Activated naive CD8-positive, alpha-beta T cell treated with anti-CD3 and anti-CD28 coated beads, Interleukin-2, amount 10 ng/mL, durations not matched to agents 7 days and 5 days (primary cell): ENCODE measurements at places on chromosomes 13 and 19. TPM values are rescaled to one million over a fixed set of nuclear protein-coding genes. Genes with fewer than 3 reads are reported as not detected.

DNA sequence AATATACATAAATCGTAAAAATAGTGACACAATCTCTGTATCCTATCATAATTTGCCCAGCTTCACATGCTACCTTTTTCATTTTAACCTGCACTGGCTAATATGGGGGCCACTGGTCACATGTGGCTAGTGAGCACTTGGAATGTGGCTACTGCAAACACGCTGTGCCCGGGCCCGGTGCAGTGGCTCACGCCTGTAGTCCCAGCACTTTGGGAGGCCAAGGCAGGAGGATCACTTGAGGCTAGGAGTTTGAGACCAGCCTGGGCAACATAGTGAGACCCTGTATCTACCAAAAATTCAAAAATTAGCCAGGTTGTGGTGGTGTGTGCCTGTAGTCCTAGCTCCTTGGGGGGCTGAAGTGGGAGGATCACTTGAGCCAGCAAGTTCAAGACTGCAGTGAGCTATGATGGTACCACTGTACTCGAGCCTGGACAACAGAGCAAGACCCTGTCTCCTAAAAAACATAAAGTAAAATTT lies 1.5 kb upstream of the N4BP2L1 start:
- peaks cover 9% of the 10 kb centered on the region for H3K36me3 ChIP-seq
- no peaks in the 10 kb centered on the region for H3K27me3 ChIP-seq
- peak overlapping the region; percentile 48 for H3K27ac ChIP-seq

ZBTB32 gene
- total RNA-seq, result 33.6 TPM

- H3K27ac ChIP-seq, result peak overlapping the region; percentile 97
- H3K4me3 ChIP-seq, result peak overlapping the region; percentile 93
- peaks cover 16% of the 10 kb centered on the region for H3K27me3 ChIP-seq
- H3K36me3 ChIP-seq, result peaks cover 9% of the 10 kb centered on the region
- DNase-seq, result no peak
Observed at GRCh38 chr13:25286308-25286968, 850 bp downstream of the MTMR6 start.

DNA sequence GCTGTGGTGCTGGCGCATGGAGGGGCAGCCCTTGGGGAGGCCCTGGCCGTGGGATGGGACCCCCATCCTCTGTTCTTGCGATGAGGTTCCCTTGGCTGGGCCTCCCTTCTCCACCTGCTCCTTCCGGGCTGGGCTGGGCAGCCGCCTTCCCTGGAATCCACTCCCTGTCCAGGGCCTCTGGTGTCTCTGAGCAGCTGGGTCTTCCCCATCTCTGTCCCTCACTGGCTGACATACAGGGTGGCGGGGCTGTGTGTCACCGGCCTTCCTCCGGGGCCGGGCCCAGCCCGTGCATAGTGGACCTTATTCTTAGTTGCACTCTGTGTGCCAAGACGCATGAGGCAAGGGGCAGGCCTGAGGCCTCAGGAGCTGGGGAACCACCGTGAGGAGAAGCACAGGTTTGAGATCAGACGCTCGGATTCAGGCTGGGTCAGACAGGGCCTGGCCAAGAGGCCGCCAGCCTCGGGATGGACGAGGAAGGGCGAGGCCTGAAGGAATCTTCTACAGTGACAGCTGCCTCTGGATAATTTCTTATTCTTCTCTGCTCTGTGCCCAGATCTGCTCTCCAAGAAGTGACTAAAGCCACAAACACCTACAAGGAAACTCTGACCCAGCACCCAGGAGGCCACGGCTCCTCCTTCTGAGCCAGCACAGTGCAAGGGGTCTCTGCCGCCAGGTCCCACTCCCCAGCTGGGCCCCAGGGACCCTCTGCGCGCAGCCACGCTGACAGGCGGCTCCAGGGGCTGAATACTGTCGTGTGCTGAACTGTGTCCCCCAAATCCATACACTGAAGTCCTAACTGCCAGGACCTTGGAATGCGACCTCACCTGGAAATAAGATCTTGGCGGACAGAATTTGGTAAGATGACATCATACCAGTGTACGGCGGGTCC lies 11.0 kb downstream of the SGTA start:
- H3K27ac ChIP-seq, result no peak overlapping the region
- DNase-seq, result no peak
- H3K4me1 ChIP-seq, result peaks cover 15% of the 10 kb centered on the region
- no peak overlapping the region for H3K4me3 ChIP-seq
- no peaks in the 10 kb centered on the region for H3K27me3 ChIP-seq

FGF9 gene
- total RNA-seq, result 2.6 TPM

DNA sequence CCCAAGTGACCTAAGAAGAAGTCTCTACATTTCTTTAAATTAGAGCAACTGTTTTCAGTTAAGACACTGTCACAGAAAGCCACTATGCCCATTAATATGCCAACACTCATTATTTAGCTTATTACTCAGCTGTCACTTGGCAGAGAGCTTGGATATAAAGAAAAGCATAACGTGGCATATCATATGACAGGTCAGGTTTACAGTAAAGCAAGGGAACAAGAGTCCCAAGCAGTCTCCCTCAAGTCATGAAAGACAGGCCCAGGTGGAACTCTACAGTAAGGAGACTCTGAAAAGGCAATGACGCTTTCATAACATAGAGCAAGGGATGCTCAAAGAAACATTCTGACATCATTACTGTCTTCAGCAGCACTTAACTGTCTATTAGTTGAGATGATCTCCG lies 6.3 kb downstream of the LHFPL6 start:
- no peaks in the 10 kb centered on the region for H3K4me1 ChIP-seq
- H3K36me3 ChIP-seq, result no peaks in the 10 kb centered on the region
- H3K27me3 ChIP-seq, result peaks cover 35% of the 10 kb centered on the region
- H3K27ac ChIP-seq, result no peak overlapping the region

SGCG gene
- not detected for total RNA-seq

AP3D1 gene
- 92.6 TPM for total RNA-seq

DNA sequence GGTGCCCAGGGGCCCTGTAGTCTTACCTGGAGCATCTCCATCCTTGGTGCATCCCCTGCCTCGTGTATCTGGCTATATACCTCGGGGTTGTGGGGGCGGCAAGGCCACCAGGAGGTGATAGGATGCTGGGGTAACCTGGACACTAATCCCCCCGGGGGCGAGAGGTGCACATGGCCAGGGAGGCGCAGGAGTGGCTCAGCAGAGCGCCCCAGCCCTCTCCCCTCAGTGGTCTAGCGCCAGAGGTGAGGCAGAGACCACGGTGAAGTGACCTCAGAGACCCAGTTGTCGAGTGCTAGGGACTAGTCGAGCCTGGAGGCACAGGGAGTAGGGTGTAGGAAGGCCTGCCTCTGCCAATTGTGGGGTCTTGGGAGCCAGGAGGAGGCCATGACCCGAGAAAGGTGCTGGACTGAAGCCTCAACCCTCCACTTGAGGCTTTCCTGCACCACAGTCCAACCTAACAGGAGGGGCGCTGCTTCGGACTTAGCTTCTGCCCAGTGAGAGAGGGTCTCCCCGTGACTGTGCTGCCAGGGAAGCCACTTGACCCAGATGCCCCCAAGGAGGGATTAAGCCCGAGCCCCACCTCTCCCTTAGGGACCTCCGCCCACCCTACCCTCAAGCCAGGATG lies at the start of gene LHB:
Gene LHB (minus strand): TSS at position 51 of the 625 bp plus-strand sequence. CDS start 10 bp downstream, at position 41.
- DNase-seq, result no peak
- H3K4me3 ChIP-seq, result peak within 1 kb of the TSS; percentile 81
- H3K27ac ChIP-seq, result no peak within 1 kb of the TSS
- H3K36me3 ChIP-seq, result no peaks in the 10 kb centered on the region
- peaks cover 22% of the 10 kb centered on the region for H3K4me1 ChIP-seq

A1BG gene
- 21.0 TPM for total RNA-seq

ZSCAN4 gene
- total RNA-seq, result not detected

- H3K4me1 ChIP-seq, result peaks cover 6% of the 10 kb centered on the region
- no peaks in the 10 kb centered on the region for H3K27me3 ChIP-seq
- H3K27ac ChIP-seq, result no peak overlapping the region
- peaks cover 14% of the 10 kb centered on the region for H3K36me3 ChIP-seq
- no peak for DNase-seq
Observed at GRCh38 chr19:16645140-16645539, 14.8 kb downstream of the SMIM7 start.

DNA sequence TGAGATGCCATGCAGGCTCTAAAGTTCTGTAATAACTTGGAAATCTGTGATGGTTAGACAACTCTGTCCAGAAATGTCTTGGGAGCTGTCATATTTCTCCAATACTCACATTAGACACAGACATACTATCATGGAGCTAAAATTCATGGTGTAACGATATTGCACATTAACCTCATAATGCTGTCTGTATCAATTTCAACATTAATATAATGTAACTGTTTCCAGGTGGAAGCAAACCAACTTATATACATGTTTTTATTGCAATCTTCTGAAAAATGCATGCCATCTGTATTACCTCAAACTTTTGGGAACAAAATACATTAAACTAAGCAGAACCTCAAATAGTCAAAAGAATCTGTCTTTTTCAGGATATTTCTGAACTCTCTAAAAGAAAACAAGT lies 14.7 kb upstream of the SPART start:
- DNase-seq, result no peak
- no peaks in the 10 kb centered on the region for H3K4me1 ChIP-seq
- no peak overlapping the region for H3K4me3 ChIP-seq
- no peaks in the 10 kb centered on the region for H3K36me3 ChIP-seq

LILRB3 gene
- 0.74 TPM for total RNA-seq

DNA sequence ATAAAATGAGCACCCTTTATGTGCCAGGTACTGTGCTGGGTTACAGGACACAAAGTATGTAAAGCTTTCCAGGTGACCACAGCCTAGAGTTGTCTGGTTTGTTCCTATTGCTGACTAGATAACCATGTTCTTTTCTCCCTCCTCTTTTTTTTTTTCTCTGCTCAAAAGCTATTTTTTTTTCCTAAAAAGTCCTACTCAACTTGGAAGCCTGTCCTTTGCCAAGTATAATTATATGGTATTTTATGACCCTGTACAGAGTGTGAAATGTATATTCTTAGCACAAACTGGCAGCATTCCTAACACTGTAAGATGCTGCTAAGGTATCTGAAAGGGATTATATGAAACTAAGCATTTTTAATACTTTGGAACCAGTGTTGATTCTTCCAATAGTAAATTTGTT lies 171.0 kb downstream of the GPC6 start:
- no peaks in the 10 kb centered on the region for H3K27me3 ChIP-seq
- H3K27ac ChIP-seq, result no peak overlapping the region
- H3K36me3 ChIP-seq, result no peaks in the 10 kb centered on the region
- no peak overlapping the region for H3K4me3 ChIP-seq
- H3K4me1 ChIP-seq, result no peaks in the 10 kb centered on the region

GRCh38 chr13:20995245-20995838 lies 66.0 kb downstream of the LATS2 start:
- H3K4me3 ChIP-seq, result no peak overlapping the region
- peaks cover 3% of the 10 kb centered on the region for H3K27me3 ChIP-seq
- no peaks in the 10 kb centered on the region for H3K4me1 ChIP-seq
- no peaks in the 10 kb centered on the region for H3K36me3 ChIP-seq
- H3K27ac ChIP-seq, result no peak overlapping the region

DNA sequence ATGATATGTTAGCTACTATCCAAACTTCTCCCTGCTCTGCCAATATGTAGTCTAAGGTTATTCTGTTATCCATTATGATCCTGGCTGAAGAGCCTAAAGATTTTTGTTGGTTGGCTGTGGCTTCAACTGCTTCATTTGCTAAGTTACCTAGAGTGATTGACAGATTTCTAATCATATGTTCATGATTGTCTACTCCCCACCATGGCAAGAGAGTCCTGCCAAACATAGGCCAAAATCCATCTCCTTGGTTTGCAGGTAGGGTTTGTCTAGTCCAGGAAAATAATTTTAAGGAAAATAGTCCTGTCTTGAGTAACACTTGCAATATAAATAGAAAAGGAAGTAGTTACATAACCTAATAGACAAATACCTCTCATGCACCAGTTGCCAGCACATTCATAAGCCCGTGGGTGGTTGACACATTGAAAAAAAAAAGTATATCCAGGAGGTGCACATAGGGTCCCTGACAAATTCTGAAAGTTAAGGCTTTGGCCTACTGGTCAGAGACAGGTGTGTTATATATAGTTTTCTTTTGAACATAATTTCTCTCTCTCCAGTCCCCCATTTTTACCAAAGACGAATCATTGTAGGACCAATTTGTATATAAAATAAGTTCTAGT lies 5.4 kb upstream of the CBY2 start:
- DNase-seq, result no peak
- H3K36me3 ChIP-seq, result no peaks in the 10 kb centered on the region
- no peak overlapping the region for H3K27ac ChIP-seq
- H3K4me1 ChIP-seq, result no peaks in the 10 kb centered on the region
- no peak overlapping the region for H3K4me3 ChIP-seq

- no peak for DNase-seq
- no peaks in the 10 kb centered on the region for H3K27me3 ChIP-seq
- H3K4me1 ChIP-seq, result no peaks in the 10 kb centered on the region
- no peak overlapping the region for H3K27ac ChIP-seq
- H3K36me3 ChIP-seq, result no peaks in the 10 kb centered on the region
- H3K4me3 ChIP-seq, result no peak overlapping the region
Observed at GRCh38 chr13:91893040-91893439, 494.6 kb downstream of the GPC5 start.

DNA sequence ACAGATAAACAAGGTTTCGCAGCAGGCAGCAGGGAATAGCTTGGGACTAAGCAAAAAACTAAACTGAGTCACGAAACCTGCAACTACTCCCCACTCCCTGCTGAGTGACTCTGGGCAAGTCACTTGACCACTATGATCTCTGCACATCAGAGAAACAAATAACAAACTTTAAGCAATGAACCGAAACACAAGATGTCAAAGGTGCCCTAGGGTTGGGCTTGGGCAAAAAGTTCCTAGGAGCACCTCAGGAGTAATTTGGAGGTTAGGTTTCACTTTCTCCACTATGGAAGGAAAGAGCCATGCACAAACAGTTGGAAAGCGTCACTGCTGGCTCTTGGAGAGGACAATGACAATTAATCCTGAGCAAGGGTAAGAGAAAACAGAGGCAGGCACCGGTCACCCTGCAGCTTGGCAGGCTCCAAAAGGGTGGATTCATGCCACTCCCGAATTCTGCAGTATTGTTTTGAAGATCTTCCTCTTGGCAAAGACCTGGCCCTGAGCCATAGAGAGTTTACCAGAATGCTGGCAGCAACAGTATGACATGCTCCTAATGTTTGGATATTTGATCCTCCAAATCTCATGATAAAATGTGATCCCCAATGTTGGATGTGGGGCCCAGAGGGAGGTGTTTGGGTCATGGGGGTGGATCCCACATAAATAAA lies 60.3 kb downstream of the CRYL1 start:
- no peaks in the 10 kb centered on the region for H3K36me3 ChIP-seq
- no peak for DNase-seq
- peaks cover 13% of the 10 kb centered on the region for H3K4me1 ChIP-seq
- H3K27ac ChIP-seq, result no peak overlapping the region
- peaks cover 2% of the 10 kb centered on the region for H3K27me3 ChIP-seq

KLHL1 gene
- total RNA-seq, result not detected

GRCh38 chr13:110593430-110594130 lies 21.8 kb upstream of the NAXD start:
- H3K27ac ChIP-seq, result no peak overlapping the region
- no peaks in the 10 kb centered on the region for H3K36me3 ChIP-seq
